ENCODE measurements at places on chromosomes 1 and 21.

- no peak for DNase-seq
Observed at GRCh38 chr1:56321150-56321490, 258.2 kb downstream of the PLPP3 start.

- DNase-seq: peak; percentile 44
Observed at GRCh38 chr1:212450331-212450881, 17.7 kb downstream of the NENF start.

DNA sequence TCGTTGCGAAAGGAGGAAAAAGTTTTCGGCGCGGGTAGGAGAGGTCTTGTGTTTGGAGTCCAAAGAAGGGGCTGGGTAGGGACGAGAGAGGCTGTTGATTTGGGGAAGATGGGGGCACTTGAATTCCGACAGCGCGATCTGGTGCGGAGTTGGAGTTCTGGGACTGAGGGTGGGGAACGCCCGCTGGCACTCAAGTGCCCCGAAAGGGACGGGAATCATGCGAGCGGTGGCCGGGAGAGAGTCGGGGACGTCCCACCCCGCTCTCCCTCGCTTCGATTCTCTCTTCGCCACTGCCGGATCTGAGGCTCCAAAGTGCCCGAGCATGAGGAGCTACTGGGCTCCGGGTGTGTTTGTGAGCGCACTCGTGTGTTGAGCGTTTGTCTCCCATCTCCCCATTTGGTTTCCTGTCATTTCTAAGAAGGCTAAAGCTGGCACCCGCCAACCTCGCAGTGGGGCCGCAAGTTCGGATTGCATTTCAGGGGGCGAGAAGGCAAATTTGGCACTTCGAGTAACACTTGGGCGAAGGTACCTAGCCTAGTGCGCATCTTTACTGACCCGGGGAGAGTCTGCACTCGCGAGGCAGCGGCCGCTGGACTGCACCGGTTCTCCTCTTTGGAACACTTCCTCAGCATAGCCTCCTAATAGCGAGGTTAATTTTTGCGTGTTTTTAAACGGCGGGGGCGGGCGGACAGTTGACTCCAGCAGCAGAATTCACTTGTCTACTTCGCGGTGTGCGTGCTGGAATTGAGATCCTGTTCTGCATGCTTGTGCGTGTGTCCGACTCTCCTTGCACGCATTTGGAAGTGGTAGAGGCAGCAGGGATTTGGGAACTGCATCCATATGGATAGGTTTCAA lies 1.2 kb downstream of the CHRM3 start:
- DNase-seq: no peak

DNA sequence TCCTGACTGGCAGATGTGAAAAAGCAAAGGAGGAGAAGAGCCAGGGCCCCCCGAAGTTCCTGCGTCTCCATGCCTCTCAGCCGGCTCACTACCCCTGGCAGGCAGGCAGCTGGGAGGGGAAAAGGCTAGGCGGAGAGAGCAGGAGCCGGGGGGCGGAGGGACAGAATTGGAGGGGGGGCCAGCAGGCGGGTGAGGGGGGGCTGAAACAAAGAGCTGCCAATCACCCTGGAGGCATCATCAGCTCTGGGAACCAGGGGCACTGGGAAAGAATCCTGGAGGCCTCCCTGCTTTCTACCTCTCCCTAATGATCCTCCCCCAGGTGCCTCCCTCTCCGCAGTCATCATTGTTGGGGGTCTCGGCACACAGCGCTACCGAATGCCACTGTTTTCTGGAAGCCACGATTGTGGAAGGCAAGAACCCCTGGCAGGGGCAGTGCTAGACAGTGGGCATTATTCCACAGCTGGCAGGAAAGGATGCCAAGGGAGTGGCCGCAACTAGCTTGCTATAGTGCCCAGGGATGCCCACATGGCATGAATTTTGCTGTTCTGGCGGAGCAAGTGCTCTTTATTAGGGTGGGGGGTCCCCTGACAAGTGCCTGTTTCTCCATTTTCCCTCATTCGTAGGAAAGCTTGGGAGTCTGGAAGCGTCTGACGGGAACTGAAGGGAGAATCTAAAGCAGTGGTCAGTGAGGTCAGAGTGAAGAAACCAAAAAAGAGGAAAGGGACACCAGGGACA lies at the start of gene THBS3:
Gene THBS3 (minus strand): TSS at position 92 of the 735 bp plus-strand sequence. CDS start 21 bp downstream, at position 71.
- DNase-seq: no peak

All from AG09319 (cell line).